ENCODE measurements at places on chromosomes 5 and 9.

DNA sequence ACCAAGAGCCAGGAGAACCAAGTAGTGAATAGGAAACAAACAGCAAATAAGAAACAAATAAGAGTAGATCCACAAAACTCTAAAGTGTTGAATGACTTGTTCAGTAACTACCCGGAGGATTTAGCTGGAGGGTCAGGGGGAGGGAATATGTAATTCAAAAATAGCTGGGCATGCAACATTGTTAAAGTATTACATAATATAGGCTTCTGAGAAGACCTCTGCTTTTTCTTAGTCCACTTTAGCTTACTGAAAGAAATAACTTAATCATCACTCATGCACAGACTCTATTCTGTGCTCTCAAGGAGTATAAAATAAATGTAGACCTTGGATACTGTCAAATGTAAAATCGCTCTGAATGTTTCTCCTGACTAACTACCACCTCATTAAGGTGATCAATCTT lies 183.2 kb upstream of the POU5F2 start:
- DNase-seq: no peak

DNA sequence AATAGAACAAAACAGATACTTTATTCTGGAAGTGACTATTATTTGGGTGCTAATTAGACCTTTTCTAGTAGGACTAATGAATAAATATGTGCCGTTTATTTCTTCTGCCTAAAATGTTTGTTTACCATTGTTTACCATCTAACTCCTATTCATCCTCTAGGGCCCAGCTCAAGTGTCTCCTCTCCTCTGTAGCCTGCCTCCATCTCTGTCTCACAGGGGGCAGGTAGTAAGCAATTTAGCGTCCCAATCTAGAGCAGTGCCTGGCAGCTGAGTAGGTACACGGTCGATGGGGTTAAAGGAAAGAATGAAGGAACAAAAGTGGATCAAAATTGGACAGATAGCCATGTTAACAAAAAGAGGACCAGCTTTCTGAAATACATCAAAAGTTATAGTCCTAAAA lies 230.9 kb downstream of the SLF1 start:
- DNase-seq: no peak

- no peak for DNase-seq
These were observed 467 bp upstream of the SMIM32 start for GRCh38 chr5:136193322-136193935.

DNA sequence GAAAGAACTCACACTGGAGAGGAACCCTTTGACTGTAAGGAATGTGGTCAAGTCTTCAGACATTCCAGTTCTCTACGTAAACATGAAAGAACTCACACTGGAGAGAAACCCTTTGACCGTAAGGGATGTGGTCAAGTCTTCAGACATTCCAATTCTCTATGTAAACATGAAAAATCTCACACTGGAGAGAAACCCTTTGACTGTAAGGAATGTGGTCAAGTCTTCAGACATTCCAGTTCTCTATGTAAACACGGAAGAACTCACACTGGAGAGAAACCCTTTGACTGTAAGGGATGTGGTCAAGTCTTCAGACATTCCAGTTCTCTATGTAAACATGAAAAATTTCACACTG lies 32.6 kb downstream of the MAPK9 start:
- DNase-seq: no peak

DNA sequence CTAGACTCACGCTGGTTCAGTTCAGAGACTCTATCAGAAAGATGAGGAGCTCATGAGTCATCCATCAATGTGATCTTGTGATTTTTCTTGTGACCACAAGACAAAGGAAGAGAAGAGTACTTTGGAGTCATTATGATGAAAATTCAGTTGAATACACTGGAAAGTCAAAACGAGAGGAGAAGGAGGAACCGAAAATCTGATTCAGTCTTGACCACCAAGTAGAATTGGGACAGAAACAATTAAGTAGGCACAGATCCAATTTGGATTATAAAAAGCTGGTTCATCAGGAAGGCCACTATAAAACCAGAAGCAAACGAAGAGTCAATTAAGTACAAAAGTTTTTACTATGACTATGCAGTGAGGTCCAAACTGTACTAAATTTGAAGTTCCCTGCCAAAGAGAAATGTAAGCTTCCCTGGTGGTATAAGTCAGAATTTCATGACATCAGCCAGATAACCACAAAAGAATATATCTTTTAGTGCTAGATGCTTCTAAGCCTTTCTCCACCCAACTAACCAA lies 90.9 kb downstream of the THBS4 start:
- no peak for DNase-seq

GRCh38 chr5:39192450-39193160 lies 26.8 kb downstream of the FYB1 start:
- DNase-seq: no peak

DNA sequence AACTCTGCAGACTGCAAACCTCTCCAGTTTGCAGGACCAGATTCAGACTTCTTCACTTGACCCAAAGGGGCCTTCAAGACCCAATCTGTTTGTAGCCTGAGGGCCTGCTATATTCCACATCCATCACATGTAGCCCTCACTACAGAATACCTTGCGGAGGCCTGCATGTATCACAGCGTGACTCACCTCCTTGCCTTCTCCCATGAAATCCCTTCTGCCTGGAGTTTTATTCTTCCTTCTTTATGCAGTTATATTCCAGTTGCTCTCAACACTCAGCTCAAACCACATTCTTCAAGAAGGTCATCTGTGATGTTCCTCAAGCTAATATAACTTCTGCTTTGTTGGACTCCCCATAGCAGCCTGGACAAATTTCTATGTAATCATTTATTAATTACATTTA lies 198.5 kb upstream of the PTGER4 start:
- DNase-seq: no peak

DNA sequence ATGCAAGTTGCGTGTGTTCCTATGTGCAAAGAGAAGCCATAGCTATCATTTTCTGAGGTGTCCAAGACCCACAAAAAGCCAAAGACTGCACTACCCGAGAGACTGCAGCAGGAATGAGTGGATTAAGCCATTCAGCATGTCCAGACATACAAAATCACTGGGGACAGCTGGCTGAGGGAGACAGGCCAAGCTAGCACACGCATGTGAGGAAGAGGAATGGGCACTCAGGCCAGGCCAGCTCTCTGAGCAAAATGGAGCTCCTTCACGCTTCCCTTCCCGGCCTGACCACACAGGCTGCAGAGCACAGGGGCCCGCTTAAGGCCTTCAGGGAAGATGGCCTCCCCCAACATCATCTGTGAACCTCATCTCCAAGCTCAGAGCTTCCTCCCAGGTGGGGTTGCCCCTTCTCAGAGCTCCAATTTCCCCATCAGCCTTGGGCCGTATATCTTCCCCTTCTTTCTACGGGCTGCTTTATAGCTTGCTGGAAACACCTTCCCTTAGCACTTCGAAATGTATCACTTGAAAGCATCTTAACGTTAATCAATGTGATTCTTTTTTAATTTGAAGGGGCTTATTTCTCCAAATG lies 8.4 kb downstream of the DCANP1 start:
- no peak for DNase-seq

- DNase-seq: no peak
These were observed 136.6 kb upstream of the ICE1 start for GRCh38 chr5:5285906-5286305.

All from stimulated activated CD8-positive, alpha-beta memory T cell treated with anti-CD3 and anti-CD28 coated beads, Interleukin-7, amount 100 ng/mL, for 1 hour (primary cell).